NCI-H82 (cell line): ENCODE measurements at places on chromosomes 16 and 17.

GRCh38 chr16:72898216-72898825 is 149.6 kb downstream of the ZFHX3 start:
- DNase-seq = no peak

GRCh38 chr16:77234611-77235010 is 35.4 kb downstream of the SYCE1L start:
- DNase-seq = peak; percentile 92

GRCh38 chr17:16250635-16251034 is 33.6 kb downstream of the PIGL start:
- DNase-seq = no peak

DNA sequence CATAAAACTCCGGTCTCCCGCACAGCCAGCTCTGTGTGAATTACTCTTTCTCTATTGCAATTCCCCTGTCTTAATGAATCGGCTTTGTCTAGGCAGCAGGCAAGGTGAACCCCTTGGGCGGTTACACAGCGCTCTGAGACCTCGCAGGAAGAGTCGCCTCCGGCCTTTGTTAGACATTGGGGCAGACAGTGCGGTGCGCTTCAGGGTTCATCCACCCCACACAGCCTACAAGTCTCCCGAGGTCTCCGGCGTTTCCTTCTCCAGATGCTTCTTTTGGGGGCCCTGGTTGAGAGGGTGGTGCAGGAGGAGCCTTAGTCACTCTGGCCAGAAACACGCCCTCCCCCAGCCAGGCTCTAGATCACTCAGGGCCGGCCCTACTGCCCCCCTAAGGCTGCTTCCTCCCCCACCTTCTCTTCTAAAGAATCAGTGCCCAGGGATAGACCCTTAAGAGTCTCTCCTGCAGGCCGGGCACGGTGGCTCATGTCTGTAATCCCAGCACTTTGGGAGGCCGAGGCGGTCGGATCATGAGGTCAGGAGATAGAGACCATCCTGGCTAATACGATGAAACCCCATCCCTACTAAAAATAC is 1.7 kb upstream of the MSRB1 start:
- DNase-seq = no peak

DNA sequence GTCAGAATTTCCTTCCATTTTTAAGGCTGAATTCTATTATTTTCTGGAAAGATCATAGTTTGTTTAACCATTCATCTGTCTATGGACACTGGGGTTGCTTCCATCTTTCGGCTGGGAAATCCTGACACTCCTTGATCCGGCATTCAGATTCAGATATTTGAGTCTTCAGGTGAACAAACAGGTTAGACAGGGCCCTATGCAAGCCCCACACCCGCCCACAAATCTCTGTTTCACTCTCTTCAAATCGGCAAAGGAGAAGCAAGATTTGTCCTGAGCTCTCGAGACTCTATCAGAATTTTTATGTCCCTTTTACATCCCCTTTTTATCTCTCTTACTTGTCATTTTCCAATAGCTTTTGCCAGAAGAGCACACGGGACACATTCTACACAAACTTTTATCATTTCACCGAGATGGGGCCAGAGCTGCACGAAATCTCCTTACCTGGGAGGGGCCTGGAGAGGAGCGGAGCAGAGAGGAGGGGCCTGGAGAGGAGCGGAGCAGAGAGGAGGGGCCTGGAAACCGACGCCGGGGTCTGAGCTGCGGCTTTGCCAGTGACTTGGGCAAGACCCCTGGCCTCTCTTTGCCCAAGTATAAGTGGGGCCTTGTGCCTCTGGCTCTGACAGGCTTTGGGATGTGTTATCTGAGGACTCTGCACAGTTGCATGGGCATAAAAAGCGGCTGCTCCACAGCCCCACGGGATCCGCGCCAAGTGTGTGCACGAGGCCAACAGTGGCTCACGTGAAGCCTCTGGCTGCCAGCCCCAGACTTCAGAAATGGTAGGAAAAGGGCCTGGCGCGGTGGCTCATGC is 54.3 kb upstream of the RBFOX3 start:
- DNase-seq = peak; percentile 58

DNA sequence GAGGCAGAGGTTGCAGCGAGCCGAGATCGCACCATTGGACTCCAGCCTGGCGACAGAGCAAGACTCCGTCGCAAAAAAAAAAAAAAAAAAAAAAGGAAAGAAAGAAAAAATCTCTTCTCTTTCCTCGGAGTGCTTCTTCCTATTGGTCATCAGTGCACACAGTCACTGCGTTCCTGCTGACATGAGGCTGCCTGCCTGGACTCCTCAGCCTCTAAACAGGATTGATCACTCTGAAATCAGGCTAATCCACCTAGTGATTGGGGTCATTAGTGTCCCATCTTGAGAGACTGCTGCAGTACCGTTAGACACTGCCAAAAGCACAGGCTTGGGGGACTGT is 30.8 kb downstream of the PLCD3 start:
- DNase-seq = no peak

DNA sequence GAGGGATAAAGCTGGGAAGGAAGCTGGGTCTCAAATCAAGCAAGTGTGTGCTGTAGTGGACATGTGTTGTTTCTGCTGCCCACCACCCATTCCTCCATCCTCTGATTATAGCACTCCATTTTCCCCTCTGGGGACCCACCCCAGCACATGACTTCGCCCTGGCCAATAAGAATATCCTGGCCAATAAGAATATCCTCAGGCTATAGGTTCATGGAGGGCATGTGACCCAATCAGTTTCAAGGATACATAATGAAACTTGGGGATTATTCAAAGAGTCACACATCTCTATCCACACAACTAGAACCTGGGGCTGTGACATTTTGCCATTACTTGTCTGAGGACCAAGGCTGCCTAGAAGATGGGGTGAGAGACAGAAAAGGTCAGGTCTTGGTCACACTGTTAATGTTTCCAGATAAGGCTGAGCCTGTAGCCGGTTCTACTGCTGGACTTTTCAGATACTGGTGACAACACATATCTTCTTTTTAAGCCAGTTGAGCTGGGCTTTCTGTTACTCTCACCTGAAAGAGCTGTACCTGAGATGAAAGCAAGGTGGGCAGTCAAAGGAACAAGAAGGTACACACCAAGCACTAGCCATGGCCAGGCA is 33.7 kb downstream of the MYO18A start:
- DNase-seq = no peak

DNA sequence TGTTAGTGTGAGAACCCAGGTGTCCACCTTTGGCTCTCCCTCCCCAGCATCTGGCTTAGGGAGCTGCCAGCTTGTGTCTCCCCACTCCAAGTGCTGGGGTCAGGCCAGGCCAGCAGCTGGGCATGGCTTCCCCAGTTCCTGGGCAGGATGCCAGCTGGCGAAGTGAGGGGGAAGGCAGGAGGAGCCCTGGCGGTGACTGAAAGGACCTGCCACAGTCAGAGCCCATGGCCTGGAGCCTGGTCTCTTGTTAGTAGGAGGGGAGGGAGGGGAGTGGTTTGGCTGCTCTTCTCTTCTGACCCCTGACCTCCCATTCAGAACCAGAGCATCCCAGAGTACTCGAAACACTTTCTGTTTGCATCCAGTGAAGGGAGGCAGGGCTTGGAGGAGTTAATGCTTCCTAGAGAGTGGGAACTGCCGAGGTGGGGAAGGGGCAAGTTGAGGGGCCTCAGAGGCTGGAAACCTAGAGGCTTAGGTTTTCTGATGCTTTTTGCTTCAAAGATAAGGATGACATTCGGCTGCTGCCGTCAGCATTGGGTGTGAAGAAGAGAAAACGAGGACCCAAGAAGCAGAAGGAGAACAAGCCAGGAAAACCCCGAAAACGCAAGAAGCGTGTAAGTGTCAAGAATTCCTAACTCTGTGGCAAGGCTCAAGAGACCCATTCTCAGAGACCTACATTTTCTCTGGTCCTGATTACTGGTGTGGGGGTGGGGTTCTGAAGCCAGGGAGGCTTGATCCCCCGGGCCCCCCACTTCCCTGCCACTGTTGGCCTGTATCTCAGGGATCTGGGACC is 772 bp downstream of the CHD3 start:
- DNase-seq = peak; percentile 96

GRCh38 chr17:20994779-20995149 is 48.0 kb downstream of the USP22 start:
- no peak for DNase-seq

GRCh38 chr17:60435244-60436167 is 13.2 kb downstream of the CHCT1 start:
- peak; percentile 83 for DNase-seq

- DNase-seq = peak; percentile 100
Observed at GRCh38 chr17:47188876-47189731, at the start of gene CDC27. TSS of gene CDC27 (minus strand) at chr17:47189295. CDS start at chr17:47189172, 123 bp downstream.

GRCh38 chr16:46894036-46894672 is 10.0 kb downstream of the GPT2 start:
- DNase-seq = no peak

GRCh38 chr16:58684001-58684353 is 593 bp downstream of the SLC38A7 start:
- DNase-seq = no peak

- no peak for DNase-seq
Observed at GRCh38 chr17:57104461-57105175, 19.6 kb downstream of the AKAP1 start.

- peak; percentile 87 for DNase-seq
Observed at GRCh38 chr17:43211480-43212402, at the start of gene TMEM106A. TSS of gene TMEM106A (plus strand) at chr17:43211875. CDS start at chr17:43213042, 1,167 bp downstream.

GRCh38 chr17:38709864-38710603 is 5.0 kb downstream of the MLLT6 start:
- DNase-seq = peak; percentile 84

DNA sequence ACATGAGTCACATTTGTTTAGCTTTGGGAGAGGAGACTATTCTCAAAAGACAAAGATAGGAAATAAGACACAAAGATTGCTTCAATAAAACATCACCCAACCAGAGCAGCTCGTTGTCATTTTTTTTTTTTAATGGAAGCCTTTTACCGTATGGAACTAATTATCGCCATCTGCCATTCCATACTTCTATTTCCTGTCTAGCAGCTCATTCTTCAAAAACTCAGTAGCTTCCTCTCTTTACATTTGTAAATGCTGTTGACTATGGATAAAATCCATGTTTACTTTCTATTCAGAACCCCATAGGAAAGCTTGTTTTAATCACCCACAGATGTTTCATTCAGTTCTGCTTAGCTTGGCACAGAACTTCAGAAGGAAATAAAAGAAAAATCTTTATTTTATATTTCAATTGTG is 110.0 kb upstream of the PSMD7 start:
- DNase-seq = no peak

DNA sequence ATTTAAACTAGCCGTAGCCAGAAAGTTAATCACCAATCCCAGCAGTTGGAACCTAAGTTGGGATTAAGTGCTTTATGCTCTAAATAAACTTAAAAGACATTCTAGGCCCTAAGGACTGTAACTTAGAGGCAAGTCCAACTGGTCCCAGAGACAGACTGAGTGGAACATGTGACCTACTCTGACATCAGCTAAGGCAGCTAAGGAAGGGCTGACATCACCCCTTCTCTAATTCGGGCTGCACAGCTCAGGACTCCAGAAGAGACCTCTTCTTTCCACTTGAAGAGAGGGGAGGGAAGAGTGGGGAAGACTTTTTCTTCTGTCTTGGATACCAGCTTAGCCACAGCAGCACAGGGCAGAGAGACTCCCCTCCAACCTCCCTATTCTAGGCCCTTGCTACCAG is 565.2 kb downstream of the CDH8 start:
- peak; percentile 26 for DNase-seq

DNA sequence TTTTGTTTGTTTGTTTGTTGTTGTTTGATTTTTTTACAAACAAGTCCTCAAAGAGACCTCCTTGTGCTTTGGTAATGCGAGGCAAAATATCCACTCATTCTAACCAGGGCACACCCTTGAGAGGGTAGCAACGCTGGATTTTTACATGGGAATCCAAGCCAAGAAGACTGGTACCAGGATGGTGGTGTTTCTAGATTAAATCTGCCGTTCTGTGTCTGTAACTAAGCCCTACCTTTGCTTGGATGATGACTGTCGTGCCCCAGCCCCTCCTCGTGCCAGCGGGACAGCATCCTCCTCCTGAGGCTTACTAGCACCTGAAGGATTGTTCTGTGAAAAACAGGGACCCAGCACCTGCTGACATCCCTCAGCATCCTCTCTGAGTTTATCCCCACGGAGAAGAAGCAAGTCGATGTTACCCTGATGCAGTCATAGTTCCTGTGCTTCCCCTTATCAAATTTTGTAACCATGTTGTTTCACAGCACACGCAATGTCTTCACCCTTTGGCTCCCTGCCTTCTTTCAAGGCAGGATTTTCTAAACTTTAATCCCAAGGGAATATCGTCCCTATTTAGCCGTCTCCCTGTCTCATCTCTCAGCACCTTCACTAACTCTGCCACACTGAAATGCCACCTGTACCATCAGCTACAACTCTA is 5.1 kb upstream of the HSBP1 start:
- no peak for DNase-seq

GRCh38 chr17:3017936-3018335 is 45.5 kb downstream of the OR1D5 start:
- DNase-seq = no peak

- no peak for DNase-seq
Observed at GRCh38 chr16:49414671-49415070, 41.1 kb downstream of the C16orf78 start.
